ENCODE measurements at places on chromosomes 11 and 22.

DNA sequence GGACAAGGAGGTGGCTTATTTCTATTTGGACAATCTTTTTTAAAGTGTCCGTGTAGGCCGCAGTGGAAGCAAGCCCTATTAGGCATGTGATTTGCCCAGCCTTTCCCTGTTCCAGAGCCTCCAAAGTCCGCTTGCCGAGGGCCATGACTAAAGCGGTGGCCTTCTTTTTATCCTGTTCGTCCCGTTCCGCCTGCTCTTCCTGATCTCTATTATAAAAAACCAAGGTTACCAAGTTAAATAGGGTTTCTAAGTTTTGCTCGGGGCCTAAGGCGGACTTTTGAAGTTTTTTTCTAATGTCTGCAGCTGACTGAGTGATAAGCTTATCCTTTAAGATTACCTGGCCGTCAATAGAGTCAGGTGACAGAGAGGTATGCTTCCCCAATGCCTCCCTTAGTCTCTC, 21.6 kb upstream of the MUC15 start:
- DNase-seq, result no peak

DNA sequence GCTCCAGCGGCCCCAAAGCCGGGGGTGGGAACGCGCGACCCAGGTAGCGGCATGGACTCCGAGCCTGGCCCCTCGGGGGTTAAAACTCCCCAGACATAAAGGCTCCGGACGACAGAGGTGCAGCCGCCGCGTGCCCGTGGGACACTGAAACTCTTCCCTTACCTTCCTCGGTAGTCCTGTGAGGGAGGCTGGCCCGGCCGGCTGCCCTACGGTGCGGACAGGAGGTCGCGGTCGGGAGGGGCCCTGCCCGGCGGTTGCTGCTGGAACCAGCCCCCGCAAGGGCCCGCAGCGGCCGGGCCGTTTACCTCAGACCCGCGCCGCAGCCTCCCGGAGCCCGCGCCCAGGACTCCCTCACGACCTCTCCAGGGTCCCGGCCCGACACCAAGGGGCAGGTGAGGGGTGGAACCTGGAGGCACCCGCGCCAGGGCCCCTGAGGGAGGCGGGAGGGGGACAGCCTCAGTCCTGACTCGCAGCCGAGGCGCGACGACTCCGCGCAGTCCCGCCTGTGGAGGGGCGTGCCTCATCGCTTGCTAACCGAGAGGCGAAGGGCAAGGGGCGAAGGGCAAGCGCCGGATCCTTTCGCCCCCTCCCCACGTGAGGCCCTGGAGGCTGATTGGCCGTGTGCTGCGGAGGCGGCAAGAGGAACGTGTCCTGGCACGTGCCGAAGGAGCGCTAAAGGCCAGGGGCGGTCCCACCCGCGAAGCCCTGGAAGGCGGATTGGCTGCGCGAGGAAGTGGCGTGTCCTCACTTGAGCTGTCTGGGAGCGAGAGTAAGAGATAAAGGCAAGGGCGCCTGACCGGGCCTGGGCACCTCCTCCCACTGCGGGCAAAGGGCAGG, at the start of gene UPB1:
TSS of gene UPB1 (plus strand) at position 805 of the 837 bp plus-strand sequence. CDS start 72 bp downstream, outside the sequence.
- DNase-seq, result no peak

DNA sequence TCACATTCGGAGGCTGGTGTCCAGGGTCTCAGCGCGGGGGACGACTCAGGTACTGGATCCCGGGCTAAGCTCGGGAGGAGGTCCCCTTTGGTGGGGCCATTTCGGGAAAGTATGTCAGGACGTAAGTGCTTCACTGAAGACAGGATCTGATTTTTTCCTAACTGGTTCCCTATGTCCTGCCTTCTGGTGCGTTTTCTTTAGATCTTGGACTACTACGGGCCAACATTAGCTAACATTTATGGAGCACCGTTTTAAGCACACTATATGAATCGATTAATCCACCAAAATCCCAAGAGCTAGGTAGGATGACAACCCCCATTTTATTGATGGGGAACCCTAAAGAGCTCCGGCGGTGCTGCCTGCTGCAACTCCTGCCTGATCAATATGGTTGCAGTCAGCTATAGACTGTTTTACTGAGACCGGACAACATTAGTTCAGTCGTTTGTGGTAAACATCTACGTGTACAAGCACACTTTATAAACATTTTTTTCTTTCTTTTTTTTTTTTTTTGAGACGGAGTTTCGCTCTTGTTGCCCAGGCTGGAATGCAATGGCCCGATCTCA, 17.0 kb upstream of the WDR74 start:
- no peak for DNase-seq

DNA sequence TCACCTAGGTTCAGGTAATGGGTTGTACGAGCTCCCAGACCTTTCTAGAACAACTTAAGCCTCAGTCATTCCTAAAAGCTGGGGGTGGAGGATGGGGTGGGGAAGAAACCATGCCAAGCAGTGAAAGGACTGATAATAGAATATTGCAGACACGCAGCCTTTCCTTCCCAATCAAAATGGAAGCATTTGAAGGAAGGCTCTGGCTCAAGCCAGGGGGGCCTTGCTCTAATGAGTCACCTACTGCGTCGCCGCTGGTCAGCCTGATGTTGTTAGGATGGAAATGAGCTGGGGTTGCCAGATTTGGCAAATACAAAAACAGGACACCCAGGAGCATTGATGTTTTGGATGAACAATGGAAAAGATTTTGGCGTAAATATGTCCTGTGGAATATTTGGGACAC, 6.2 kb downstream of the SYT12 start:
- DNase-seq, result no peak

DNA sequence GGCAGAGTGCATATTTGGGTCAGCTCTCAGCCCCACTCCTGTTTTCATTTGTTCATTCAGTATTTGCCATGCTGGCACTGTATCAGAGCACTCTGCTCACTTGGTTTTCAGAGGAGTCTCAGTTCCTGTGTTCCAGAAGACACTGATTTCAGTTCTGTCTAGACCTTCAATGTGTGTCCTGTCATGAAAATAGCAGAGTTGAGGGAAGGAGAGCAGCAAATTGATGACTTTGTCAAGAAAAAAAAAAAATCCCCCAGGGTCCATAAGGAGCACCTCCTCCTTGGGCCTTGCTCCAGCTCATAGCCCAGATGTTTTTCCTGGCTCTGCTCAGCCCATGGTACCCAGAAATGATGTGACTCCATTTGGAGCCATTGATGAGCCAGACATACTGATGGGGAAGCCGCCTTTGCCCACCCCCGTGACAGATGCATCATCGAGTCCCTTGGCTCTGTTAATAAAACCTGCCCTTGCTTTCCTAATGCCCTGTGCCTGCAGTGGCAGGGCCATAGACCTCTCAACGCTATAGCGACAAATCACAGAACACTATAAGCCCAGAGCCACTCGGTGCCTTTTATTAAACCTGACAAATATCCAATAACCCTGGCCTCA, 107.0 kb downstream of the PKNOX2 start:
- DNase-seq, result no peak
